ENCODE measurements at places on chromosomes 11 and 22.
A peak's percentile ranks its signal among the peaks of the same experiment; 100 is the strongest.

DNA sequence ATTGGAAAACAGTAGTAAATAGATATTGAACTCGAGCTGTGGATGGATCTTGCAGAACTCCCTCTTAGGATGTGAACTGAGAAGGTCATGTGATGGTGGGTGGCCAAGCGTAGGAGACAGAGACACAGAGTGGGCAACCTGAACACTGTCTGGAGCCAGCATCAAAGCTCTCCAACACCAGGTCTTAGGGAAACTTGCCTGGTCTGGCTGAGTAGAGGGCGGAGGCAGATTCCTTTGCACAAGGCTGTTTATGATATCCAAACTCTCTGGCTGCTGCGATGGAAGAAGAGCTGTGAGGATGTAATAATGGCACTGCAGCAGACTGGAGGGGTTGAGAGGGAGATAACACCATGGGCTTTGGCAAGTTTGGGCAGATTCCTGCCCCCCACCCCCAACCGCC lies 10.1 kb downstream of the NAV2 start:
- no peak for DNase-seq

GRCh38 chr11:55707029-55707428 lies 45.0 kb downstream of the OR4C6 start:
- peak; percentile 6 for DNase-seq

GRCh38 chr22:45286854-45287551 lies 2.3 kb downstream of the UPK3A start:
- no peak for DNase-seq

DNA sequence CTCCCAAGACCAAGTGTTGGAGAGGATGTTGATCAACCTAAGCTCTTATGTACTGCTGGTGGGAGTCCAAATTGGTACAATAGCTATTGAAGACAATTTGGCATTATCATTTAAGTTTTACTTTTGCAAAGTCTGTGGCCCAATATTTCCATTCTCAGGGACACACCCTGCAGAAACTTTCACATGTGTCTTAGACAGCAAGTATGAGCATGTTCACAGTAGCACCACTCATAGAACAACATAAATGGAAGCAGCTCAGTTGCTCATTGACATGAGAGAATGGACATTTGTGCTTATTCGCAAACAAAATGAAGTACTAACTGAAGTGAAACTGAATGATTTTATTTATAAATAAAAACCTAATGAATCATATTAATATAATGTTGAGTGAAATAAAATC lies 135.5 kb downstream of the NOX4 start:
- DNase-seq: no peak

- no peak for DNase-seq
Observed at GRCh38 chr11:64206457-64207255, at the start of gene FERMT3. TSS of gene FERMT3 (plus strand) at chr11:64206721. CDS start at chr11:64207365, 644 bp downstream.

DNA sequence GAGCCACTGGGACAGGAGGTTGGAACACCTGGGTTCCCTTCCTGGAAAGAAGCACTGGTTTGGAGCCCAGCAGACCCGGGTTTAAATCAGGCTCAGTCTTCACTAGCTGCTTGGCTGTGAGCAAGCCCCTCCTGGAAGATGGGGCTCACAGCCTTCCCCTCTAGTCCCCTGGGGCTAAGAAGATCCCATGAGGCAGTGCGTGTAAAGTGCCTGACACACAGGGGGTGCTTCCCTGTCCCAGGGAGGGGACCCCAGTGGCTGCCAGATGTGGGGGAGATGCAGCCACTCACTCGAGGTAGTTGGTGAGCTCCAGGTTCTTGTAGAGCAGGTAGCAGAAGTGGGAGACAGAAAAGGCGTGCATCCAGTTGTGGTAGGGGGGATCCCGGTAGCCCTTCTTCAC lies 93.2 kb downstream of the PDE2A start:
- no peak for DNase-seq

GRCh38 chr11:106087815-106088435 lies 10.5 kb downstream of the AASDHPPT start:
- DNase-seq: peak; percentile 20

Data from NCI-H345 (cell line).